ENCODE measurements at places on chromosomes 1 and 21. TPM values are rescaled to one million over a fixed set of nuclear protein-coding genes. Genes with fewer than 3 reads are reported as not detected.

Gene CLCNKB
- 1.5 TPM for total RNA-seq

Gene DCDC2B
- not detected for total RNA-seq

- DNase-seq: no peak
Measured at GRCh38 chr1:26184883-26185282, 5.5 kb upstream of the CATSPER4 start.

Gene MEGF6
- total RNA-seq: 83.8 TPM

DNA sequence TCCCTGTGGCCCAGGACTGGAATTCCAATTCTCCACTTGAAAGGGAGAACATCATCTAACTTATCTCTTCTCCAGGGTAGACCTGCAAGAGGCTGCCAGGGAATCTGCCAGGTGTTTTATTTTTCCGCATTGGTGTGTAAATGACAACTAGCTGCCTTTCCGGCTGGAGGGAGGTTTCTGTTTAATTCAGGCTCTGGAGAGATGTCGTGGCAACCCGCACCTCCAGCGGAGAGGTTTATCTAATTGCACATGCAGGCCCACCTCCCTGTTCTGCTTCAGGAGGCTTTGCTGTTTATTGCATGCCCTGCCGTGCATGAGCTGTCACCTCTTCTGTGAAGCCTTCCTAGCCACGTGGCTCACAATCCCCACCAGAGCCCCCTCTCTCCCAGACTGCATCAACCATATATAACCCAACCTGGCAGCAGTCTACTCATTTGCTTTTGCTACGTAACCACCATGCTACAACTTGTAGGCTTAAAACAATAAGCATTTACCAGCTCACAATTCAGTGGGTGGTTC is 151.6 kb downstream of the C1orf94 start:
- no peak for DNase-seq

Gene GUCA2B
- total RNA-seq: 1.3 TPM

GRCh38 chr1:200240656-200241055 is 169.2 kb downstream of the ZNF281 start:
- DNase-seq: no peak

DNA sequence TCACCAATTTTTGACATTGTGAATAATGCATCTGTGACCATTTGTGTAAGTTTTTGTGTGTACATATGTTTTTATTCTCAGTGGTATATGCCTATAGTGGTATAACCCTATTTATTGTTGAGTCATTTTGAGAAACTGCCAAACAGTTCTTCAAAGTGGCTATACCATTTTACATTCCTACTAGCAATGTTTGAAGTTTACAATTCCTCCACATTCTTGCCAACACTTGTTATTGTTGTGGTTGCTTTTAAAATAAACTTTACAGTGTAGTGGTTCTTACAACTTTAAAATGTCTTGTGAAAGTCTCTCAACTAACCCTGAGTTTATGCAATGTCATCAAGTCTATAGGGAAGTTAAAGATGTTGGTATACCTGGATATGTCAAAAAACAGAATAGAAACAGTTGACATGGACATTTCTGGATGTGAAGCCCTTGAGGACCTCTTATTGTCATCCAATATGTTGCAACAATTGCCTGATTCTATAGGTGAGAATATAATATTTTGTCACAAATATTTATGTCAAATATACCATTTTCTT is 219.4 kb downstream of the LRRC40 start:
- DNase-seq: no peak

Gene FCRLB
- 0.14 TPM for total RNA-seq
